ENCODE measurements at places on chromosomes 3 and 15.

DNA sequence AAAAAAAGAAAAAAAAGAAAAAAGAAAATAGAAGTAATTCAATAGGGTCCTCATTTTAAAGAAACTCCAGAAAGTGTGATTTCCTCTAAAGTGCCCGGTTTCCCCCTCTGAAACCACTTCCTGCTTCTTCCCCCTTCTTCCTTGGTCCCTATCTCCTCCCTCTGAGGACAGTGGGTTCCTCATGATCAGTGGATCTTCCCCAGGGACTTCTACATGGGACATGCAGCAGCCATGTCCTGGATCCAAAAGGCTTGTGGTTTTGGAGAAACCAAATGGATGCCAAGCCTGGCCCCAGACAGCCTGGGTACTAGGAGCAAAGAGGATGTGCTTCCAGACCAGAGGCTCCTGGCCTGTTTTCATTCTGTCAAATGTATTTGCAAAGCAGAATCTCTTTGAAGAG, 26.6 kb upstream of the SMAD6 start:
- DNase-seq = no peak

DNA sequence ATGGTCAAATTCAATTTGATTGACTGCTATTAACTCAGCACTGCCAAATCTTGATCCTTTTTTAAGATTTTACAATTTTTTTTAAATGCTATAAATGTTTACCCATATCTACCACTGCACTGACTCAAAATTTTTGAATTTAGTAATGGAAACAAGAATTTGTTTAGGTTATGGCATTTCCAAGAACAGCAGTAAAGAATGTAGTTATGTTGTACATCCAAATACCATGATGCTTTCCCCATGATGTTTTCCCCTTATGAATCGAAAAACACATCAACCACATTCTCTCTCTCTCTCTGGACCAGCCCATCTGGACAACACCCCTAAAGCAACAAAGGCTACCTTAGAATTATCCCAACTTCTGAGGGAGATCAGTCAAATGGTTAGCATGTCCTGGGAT, 14.2 kb downstream of the CHRM5 start:
- no peak for DNase-seq

- DNase-seq = peak; percentile 87
Measured at GRCh38 chr3:194003114-194004057, 132.6 kb upstream of the HES1 start.

- DNase-seq = no peak
Measured at GRCh38 chr15:38019066-38019465, 84.6 kb downstream of the TMCO5A start.

DNA sequence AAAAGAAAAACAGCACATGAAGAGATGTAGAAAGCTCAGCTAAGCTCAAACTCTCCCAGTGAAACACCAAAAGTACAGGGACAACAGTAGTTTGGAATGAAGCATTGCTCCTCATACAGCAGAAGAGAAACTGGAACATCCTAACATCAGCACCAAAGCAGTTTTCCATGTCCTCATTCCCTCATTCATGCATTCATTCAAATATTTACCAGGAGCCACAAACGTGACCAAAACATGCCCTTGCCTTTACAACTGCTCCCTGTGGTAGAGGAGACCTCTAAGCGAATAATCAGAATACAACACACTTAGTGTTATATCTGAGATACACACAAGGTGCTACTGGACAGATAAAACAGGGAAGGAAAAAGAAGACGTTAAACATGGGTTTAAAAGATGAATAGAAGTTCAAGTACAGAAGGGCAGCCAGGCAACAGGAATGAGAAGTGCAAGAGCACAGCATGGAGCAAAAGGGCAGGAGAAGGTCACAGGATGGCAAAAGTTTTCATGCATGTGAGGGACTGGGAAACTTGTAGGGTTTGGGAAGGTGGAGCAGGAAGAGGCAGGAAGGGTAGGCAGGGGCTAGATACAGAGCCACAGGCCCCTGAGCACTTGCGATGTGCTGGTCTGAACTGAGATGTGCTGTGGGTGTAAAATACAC, 58.5 kb upstream of the LMCD1 start:
- no peak for DNase-seq

DNA sequence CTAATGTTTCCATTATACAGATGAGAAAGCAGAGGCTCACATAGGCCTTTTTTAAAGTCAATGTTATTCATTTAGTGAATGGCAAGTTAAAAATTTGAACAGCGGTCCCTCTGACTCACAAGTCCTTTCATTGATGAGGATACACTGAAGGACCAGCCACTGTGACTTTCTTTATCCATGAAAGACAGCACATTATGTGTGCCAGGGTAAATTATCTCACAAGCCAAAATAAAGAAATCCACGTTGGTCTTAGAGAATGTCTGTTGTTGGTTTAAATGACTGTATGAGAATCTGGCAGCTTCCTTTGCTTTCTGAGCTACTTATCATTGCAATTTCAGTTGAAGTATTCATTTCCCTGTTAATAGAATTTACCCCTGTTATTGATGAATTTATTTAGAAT, 485.1 kb downstream of the TBL1XR1 start:
- no peak for DNase-seq

- no peak for DNase-seq
Measured at GRCh38 chr3:48662753-48663488, at the start of gene CELSR3. Gene CELSR3 (minus strand): TSS chr3:48662886. CDS start chr3:48662634, 252 bp downstream.

DNA sequence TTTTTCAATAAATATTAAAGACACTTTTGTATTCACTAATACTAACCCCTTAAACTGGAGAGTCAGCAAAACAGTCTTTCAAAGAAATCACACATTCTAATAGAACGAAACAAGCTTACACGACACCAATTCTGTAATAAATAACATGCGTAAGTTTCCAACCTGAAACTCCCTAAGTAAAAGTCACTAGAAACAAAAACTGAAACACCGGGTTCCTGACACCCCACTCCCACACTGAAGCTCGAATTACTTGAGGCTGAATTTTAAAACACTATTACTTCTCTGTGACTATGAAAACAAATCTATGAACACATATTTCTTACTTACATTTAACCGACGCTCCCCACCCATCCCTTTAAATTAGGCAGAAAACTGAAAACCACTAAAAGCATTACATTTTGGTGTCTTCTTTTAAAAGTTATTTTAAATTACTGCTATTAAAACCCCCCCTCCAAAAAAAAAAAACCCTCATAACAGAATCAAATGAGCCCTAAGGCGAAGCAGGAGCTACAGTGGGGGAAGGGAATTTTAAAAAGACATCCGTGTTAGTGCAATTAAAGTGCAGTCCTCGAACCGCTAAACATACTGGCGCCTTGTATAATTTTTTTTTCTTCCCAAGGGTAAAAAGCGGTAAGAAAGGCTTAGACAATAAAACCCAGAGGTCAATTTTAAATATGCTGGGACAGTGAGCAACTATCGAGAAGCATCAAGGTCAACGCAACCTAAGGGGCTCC, 878 bp downstream of the SPPL2A start:
- DNase-seq = no peak

- no peak for DNase-seq
Measured at GRCh38 chr15:81071120-81071519, 63.0 kb upstream of the CFAP161 start.

GRCh38 chr3:123683505-123684154, 98.8 kb upstream of the HACD2 start:
- DNase-seq = no peak

DNA sequence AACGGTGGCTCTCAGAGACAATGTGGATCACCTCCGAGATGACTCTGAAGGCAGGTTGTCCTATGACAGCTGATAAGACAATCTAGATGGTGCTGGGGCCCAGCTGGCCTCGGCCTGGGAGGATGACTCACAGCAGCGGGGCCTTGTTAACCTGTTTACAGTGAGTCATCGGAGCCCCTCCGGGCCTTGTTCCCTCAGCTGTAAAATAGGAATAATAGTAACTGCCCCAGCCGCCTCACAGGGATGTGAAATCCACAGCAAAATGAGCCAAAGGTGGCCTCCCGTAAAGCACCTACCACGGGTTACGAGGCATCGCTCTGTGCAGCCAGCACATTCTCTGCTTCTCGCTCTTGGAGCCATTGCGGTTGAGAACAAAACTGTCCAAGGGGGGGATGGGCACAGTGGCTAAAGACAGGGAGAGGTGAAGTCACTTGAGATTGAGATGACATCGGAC, 88.6 kb upstream of the RASGRF1 start:
- DNase-seq = no peak

- DNase-seq = peak; percentile 90
Measured at GRCh38 chr15:91496754-91497691, 356.5 kb upstream of the SLCO3A1 start.

DNA sequence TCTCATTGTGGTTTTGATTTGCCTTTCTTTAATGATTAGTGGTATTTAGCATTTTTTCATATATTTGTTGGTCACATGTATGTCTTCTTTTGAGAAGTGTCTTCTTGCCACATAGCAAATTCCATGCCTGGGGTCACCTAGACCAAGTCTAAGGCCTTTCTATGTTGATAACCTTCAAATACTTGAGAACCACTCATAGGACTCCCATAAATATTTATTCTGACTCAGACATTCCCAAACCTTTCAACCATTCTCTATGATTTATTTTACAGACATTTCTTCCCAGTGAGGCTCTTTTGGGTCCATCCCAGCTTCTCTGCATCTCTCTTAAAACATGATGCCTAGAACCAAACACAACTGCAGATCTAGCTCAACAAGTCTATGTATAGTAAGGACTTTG, 69.2 kb downstream of the ATP8B4 start:
- DNase-seq = no peak

DNA sequence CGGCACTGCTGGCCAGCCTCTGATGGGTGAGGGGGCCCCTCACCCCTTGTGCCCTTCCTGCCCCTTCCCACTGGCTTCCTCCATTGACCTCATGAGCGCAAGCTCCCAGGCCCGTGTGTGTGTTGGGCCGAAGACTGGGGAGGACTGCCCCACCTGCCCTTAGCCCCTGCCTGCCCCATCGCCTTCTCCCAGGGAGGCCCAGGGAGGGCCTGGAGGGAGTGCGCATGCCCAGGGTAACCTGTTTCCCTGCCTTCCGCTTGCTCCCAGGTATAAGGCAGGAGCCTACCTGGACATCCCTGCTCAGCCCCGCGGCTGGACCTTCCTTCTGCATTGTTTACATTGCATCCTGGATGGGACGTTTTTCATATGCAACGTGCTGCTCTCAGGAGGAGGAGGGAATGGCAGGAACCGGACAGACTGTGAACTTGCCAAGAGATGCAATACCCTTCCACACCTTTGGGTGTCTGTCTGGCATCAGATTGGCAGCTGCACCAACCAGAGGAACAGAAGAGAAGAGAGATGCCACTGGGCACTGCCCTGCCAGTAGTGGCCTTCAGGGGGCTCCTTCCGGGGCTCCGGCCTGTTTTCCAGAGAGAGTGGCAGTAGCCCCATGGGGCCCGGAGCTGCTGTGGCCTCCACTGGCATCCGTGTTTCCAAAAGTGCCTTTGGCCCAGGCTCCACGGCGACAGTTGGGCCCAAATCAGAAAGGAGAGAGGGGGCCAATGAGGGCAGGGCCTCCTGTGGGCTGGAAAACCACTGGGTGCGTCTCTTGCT, 8.8 kb downstream of the DLL4 start:
- DNase-seq = no peak
